ENCODE measurements at places on chromosomes 3 and 15.
A peak's percentile ranks its signal among the peaks of the same experiment; 100 is the strongest.

DNA sequence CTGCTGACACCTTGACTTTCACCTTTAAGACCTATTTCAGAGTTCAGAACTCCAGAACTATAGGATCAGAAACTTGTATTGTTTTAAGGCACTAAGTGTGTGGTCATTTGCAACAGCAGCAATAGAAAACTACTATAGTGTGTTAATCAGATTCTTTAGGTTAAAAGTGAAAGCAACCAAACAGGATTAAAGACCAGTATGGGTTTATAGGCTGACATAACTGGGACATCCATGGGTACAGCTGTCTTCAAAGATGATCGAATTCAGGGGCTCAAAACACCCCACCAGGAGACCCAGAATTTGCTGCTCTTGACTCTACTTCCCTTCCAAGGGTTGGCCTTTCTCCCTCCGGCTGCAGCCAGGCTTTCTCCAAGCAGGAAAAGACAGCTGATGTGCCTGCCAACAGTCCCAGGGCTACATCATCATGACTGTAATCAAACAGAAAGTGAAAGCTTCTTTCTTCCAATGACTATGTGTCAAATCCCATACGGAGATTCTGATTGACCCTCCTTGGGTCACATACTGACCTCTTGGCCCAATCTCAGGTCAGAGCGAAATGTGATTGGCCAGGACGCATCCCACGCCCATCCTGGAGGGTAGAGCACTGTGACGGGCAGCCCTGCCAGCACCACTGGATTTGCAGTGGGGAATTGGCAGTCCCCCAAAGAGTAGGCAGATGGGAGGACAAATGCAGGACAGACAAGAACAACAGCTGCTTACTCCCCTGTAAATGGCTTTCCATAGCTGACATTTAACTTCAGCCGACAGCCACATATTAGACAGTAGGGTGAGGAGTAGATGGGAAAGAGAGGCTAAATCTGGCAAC, 51.4 kb upstream of the RNF7 start:
- peak; percentile 62 for DNase-seq

- no peak for DNase-seq
These were observed 27.3 kb upstream of the SLC9A9 start for GRCh38 chr3:143875546-143875945.

- no peak for DNase-seq
These were observed 61.9 kb downstream of the NSMCE3 start for GRCh38 chr15:29207758-29208108.

GRCh38 chr3:179256813-179257212, 5.9 kb upstream of the KCNMB3 start:
- no peak for DNase-seq

DNA sequence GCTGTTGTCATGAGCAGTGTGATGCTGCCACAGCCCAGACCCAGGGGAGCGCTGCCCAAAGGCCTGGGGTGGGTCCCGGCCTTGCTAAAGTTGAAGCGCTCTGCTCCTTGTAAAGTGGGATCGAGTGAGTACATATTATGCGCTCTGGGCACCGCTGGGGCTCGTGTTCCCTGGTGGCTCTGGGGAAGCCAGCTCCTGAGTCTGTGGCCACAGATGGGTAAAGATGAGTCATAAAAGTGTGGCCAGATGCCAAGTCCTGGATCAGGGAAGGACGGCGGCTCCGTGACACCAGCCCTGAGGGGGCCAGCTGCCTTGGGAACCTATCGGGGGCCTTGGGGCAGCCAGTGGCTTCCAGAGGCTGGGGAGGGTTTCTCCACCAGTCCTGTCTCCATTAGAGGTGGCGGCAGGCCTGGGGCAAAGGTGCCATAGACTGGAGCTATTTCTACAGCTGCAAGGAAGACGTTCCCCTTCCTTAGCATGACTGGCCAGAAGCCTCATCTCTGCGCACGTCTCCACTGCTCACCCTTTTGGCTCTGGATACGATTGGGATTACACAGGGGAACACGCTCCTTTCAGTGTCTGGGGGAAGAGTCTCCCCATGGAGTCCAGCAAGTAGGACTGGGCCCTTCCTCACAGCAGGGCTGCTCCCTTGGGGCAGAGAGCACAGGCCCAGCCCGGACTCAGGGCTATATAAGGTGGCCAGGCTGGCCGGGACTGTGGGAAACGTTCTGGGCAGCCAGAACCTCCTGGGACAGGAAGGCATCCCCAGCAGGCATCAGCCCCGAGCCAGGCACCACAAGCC, 1.2 kb upstream of the ITIH4 start:
- DNase-seq = no peak

DNA sequence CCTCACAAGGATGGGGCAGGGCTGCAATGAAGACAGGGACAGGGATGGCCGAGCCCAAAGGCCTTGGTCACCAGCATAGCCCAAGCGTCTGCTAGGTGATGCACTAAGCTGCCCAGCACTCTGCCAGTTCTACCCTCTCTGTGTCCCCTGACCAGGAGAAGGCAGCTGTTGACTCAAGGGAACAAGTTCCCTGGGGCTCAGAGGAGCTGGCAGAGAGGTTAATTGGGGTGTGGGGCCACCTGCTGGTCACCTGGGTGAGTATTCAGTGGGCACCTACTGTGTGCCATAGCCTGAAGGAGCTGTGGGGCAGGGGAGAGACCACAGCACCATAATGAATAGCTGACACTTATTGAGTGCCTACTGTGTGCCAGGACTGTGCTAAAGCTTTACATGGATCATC, 22.0 kb upstream of the DOCK3 start:
- DNase-seq = peak; percentile 53

- no peak for DNase-seq
These were observed 195.4 kb downstream of the TNIK start for GRCh38 chr3:171264758-171265157.

GRCh38 chr3:72482589-72483321, 365.5 kb downstream of the SHQ1 start:
- DNase-seq = peak; percentile 61

GRCh38 chr15:52281085-52282035, 14.2 kb downstream of the MYO5C start:
- DNase-seq = no peak

DNA sequence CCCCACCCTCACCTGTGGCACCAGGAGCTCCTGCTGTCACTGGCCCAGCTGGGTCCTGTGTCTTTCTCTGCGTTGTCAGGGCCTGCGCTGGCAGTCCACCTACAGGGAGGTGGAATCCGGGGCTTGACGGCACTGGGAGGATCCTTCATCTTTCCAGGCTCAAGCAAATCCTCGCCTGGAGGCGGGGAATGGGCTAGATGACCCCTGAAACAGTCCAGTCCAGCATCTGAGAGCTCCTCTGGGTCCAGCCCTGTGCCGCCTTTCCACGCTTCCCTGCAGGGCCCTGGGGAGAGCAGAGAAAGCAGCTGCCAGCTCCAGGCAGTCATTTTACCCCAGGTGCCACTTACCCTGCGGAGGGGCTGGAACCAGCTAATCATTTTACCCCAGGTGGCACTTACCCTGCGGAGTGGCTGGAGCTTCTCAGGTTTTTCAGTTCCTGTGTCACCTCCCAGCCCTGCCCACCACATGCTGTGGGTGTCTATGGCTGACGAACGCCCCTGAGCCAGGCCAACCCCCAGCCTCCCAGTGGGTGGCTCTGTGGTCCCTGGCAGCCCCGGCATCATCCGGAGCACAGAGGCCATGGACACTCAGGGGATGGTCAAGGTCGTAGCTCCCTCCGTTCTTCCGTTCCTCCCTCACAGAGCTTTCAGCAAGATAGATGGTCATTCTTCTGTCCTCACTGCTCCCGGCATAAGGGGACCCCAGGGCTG, 17.9 kb upstream of the ADIPOQ start:
- no peak for DNase-seq

DNA sequence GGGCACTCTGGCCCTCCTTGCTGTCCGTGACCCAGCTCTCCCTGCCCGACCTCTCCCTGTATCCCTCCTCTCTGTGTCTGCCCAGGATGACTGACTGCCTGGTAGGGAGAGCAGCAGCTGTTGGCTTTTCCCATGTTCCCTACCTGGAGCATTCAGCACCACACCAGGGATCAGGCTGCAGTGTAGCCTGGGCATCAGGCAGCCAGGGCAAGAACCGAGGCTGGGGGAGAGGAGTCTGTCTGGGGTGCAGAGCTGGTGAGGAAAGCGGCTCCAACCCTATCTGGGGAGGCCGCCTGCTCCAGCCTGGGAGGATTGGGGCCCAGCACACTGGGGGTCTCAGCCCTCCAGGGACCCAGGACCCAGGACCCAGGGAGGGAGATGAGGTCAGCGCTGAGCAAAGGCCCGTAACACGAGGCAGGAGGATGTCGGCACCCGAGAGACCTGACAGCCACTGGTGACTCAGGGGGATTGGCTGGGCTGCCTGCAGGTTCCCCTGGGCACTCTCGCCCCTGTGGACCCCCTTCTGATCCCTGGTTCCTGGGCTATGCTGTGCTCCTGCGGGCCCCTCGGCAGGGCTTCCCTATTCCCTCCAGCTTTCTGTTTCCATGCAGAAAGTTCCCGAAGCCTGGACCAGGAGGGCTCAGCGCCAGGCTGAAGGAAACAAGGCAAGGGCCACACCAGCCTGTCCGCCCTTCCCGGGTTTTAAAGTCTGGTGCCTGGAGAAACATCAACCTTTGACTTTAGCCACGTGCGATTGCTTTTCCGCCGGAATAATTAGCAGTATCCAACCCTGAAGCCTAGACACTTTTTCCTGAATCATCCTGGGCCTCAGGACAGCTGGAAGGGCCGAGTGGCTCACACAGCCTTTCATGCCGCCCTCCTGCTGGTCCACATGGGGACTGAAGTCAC, 128.2 kb upstream of the MEF2A start:
- DNase-seq = no peak

GRCh38 chr3:56923526-56924224, 121.9 kb upstream of the ARHGEF3 start:
- DNase-seq = peak; percentile 14

DNA sequence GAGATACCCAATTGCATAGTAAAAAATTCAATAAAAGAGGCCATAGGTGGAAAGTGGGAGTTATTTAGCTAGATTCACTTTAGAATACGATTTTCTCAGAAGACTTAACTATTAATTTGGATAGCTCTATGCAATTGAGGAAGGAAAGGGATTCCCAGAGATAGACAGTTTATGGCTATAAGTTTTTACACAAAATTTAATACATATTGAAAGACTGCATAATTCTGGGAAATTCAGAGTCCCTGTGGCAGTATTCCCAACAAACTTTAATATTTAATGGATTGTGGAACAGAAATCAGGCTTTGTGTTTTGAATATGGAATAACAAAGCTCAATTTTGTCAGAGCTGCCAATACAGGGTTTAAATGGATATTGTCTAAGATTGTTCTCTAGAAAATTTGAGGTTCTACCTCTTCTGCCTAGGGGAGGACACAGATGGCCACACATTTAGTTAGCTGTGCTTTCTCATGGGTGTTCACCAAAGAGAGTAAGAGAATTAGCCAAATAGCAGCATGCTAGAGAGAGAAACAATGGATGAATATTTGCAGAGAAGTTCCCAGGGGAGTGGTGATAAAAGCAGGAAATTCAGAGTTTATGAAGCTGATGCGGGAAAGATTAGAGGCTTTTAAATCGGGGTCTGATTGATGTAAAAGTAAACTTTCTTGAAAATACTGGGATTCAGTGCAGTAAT, 8.5 kb downstream of the ISL2 start:
- DNase-seq = no peak

DNA sequence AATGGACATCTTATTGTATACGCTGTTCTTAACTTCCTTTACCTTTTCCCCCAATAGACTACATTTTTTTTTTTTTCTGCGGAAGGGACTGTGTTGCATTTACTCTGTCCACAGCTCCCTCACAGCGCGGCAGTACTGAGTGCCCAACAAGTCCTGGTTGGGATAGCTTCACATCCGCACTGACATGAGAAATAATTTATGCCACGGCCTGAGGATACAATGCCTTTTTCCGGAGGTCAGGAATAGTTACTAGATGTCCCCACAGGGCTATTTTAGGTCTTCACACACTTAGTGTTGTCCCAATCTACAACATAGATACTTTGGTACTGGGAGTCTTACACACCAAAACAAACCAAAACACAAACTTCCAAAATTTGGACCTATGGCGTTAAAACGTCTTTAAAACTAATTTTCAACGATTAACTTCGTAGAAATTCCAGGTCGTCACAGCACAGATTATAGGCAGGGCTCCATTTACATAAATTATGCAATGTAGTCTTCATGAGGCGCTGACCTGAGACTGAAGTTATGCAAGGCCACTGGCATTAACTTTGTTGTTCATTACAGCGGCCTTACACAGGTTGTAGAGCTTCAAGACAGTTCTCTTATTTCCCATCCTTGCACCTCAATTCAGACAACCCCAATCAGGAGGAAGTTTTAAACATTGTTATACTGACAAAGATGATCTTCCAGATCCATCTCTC, 989 bp upstream of the PPIB start:
- DNase-seq = no peak

GRCh38 chr3:12393894-12394293, 90.4 kb upstream of the TSEN2 start:
- DNase-seq = no peak

GRCh38 chr3:27779176-27779575, 57.1 kb upstream of the EOMES start:
- no peak for DNase-seq

GRCh38 chr3:196707566-196707965, 4.5 kb downstream of the CEP19 start:
- DNase-seq = no peak

DNA sequence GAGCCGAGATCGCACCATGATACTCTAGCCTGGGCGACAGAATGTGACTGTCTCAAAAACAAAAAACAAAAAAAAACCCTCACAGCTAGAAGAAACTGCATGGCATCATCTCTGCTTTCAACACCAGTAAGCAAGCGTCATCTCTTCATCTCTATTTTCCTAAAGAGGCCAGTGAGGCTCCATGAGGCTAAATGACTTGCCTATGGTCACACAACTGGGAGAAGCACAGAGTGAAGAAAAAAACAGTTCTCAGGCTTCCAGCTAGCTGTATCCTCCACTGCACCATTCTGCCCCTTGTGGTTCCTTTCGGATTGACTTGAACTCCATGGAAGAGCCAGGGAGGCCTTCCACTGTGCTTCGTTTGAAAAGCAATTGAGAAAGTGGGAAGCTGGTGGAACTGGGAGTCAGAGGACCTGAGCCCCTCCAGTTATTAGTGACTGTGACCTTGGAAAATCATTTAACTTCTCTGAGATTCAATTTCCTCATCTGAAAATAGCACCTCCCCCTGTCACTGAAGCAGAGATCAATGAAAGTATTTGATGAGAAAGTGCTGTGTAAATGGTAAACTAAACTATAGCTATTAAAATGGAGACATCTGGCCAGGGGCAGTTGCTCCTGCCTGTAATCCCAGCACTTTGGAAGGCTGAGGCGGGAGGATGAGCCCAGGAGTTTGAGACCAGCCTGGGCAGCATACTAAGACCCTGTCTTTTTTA, 32.1 kb upstream of the DENND4A start:
- no peak for DNase-seq

GRCh38 chr15:69675731-69676130, 223.1 kb downstream of the RPLP1 start:
- no peak for DNase-seq

- DNase-seq = no peak
These were observed 38.0 kb downstream of the ARRDC4 start for GRCh38 chr15:97998307-97999071.

DNA sequence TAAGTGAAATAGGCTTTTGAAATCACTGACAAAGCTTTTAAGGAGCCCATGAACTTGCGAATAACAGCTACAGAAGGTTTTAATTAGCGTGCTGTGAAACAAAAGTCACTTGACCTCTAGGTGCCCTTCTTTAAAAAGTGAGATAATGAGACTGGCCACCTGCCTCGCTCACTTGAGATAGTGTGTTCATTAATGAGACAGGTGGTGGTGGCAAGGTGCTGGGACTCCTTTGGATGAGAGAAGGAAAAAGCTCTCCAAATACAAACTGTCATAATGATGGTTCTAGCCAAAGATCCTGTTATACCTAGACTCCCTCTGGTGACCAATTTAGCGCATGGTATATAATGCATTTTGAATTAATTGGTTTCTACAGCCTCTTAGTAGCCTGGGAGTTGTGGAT, 22.7 kb upstream of the IREB2 start:
- DNase-seq = no peak
